ENCODE measurements at places on chromosomes 11 and 22.

DNA sequence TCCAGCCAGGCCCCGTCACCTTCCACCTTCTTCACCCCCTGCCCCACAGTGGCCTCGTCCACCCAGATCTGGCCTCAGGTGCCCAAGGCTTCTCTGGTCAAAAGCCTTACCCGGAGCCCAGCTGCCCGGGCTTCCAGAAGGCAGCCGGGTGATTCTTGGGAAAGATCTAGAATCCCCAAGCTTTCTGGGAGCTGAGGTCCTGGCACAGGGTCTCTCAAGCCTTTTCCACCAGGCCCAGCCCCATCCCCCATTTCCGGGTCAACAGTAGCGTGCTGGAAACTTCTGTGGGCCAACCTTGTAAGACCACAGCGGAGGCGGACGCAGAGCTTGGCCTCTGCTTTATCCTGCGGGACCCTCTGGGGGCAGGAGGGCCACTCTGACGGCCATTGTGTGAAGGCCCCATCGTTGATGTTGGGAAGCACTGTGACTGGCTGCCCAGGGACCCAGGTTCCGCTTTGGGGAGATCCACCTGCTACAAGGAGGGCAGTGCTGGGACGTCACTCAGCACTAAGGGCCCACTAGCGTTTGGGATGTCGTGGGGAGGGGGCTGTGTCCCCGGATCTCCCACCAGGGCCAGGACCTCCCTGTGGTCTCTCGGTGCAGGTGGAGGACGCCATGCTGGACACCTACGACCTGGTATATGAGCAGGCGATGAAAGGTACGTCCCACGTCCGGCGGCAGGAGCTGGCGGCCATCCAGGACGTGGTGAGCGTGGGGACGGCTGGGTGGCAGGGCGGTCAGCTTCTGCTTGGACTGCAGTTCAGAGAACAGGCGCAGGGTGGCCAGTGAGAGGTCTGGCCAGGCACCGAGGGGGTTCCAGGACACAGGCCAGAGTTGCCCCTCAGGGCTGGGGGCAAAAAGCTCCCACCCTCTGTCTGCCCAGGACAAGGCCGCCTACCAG lies 11.5 kb downstream of the TSPAN32 start:
- no peak for DNase-seq

DNA sequence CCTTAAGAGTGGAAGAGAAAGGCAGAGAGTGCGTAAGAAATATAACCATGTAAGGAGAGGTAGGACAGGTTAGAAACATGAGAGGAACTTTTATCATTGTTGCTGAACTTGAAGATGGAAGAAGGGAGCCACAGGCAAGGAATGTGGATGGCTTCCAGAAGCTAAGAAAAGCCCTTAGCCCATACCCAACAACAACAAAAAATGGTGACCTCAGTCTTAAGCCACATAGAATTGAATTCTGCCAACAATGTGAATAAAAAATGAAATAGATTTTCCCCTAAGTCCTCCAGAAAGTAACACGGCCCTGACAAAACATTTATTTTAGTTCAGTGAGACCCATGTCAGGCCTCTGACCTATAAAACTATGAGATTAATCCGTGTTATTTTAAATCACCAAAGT lies 767.3 kb downstream of the FAM181B start:
- DNase-seq, result no peak

GRCh38 chr11:75474878-75475766 lies 42.1 kb upstream of the KLHL35 start:
- no peak for DNase-seq

GRCh38 chr11:1059759-1060158 lies 14.9 kb upstream of the MUC2 start:
- no peak for DNase-seq

DNA sequence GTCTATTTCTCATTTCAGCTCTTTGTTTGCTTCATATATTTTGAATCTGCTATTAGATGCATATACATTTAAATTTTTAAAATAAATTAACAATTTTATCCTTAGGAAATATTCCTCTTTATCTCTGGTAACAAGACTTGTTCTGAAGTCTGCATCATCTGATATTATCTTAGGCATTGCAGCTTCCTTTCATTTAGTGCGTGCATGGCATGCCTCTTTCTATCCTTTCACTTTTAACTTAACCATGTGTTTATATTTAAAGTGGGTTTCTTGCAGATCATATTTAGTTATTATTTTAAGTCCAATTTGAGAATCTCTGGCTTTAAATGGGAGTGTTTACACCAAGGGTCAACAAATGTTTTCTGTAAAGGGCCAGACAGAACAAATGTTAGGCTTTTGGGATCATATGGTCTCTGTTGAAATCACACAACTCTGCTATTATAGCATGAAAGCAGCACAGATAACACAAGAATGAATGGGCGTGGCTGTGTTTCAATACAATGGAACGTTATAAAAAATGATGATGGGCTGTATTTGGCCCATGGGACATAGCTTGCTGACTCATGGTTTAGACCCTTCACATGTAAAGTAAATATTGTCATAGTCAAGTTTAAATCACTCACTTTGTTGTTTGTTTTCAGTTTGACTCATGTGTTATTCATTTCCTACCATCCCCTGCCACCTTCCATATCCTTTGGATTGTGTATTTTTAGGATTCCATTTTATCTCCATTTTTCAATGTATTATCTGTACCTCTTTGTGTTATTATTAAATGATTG lies 83.9 kb upstream of the SNX19 start:
- DNase-seq, result peak; percentile 94

- no peak for DNase-seq
These were observed 44.0 kb downstream of the MRTFA start for GRCh38 chr22:40592352-40593113.

GRCh38 chr11:44611088-44611487 lies 45.6 kb downstream of the CD82 start:
- DNase-seq, result no peak

GRCh38 chr11:61267437-61267841 lies 26.5 kb downstream of the PGA5 start:
- no peak for DNase-seq

GRCh38 chr11:62666259-62666926 lies 1.3 kb downstream of the CSKMT start:
- no peak for DNase-seq

DNA sequence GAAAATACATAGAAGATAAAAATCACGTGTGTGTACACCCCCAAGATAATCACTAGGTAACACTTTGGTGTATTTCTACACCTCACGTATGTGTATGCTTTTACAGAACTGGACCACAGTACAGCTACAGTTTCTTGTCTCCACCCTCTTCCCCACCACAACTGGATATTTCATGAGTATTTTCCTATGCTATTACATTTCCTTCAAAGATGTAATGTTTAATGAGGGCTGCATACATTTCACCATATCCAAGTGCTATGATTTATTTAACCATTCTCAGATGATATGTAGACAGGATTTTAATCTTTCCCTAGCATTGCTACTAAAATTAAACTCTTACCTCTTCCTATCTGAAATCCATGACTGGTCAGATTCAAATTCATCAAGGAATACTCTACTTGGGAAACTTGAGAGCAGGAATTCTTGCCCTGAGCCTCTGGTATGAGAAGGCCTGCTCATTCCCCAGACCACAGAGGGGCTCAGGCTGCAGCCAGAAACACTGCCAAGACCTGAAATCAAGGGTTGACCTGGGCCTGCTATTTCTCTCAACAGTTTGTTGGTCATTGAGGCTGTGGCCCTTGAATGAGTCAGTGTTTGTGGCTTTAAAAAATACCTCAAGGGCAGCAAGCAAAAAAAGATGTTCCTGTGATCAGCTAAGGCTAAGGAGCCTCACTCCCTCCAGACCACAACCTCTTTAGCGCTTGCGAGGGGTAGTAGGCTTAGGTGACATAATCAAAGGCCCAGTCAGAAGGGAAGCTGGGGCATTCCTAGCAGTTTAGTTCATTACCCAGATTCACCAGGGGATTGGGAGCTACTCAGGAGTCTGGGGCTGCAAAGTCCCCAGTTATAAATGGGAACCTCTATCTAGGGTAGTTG lies 55.5 kb downstream of the ABTB2 start:
- DNase-seq, result no peak

- peak; percentile 32 for DNase-seq
These were observed 549.1 kb downstream of the MN1 start for GRCh38 chr22:27252282-27253049.

DNA sequence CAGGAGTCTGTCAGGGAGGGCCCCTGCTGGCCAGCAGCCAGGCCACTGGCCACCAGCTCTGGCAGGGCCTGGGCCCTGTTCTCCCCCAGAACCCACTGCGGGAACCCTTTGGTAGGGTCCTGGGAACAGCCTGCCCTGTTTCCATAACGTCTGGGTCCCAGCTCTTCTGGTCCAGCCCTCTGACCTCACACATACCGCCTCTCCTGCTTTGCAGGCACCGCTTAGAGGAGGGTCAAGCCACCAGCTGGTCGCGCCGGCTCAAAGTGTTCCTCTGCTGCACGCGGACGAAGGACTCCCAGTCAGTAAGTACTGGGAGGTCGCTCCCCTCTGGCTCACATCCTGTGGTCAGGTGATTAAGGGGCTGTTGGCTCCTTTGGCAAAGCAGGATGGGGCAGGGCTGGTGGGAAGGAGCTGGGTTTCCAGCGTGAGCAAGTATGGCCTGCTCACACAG lies 26.6 kb upstream of the MYRF start:
- DNase-seq, result peak; percentile 41

GRCh38 chr11:105033781-105034180 lies 1.2 kb downstream of the CASP1 start:
- no peak for DNase-seq

DNA sequence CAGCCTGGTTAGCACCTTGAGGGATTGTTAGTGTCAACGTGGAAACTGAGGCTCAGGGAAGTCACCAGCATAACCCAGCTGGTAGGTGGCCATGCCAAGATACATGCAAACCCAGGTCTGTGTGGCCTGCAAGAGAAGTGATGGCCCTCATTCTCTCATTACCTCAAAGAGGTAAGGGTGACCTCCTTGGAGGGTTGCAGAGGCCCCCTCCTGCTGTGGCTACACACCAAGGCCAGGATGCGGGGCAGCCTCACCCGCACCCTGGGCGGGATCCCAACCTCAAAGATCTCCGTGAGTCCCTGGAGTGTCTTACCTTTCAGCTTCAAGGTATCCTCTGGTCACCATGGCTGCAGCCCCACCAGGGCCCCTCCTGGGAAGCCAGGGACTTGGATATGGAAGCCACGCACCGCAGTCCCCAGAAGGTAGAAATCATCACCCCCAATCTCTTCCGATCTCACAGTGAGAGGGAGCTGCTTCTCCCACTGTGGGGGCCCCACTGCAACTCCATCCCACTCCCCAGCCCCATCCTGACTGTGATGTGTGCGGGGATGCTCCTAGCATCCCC lies 95.4 kb downstream of the MORC2 start:
- DNase-seq, result no peak

DNA sequence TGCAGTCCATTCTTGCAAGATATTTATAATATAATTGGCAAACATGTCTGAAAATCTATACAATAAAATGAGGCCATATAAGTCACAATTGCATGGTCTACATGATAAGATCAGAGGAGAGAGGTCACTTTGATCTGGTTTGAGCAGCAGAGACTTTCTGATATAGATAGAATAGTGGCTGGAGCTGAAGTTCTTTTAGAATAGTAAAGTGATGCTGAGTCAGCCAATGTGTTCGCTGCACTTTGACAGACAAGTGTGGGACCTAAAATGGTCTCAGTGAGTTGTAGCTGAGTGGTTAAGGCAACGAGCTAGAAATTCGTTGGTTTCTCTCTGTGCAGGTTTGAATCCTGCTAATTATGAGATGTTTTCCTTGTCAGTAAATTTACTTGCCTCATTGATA lies 257.0 kb upstream of the C11orf87 start:
- DNase-seq, result no peak

- DNase-seq, result no peak
These were observed 103.4 kb downstream of the MSANTD4 start for GRCh38 chr11:105918600-105918999.

- DNase-seq, result no peak
These were observed 91.4 kb downstream of the JRKL start for GRCh38 chr11:96481204-96481603.

- no peak for DNase-seq
These were observed 24.7 kb downstream of the GNAZ start for GRCh38 chr22:23094695-23095681.
